Hepatic stellate cell (primary cell): ENCODE measurements at places on chromosomes 16 and 17.
A peak's percentile ranks its signal among the peaks of the same experiment; 100 is the strongest.

DNA sequence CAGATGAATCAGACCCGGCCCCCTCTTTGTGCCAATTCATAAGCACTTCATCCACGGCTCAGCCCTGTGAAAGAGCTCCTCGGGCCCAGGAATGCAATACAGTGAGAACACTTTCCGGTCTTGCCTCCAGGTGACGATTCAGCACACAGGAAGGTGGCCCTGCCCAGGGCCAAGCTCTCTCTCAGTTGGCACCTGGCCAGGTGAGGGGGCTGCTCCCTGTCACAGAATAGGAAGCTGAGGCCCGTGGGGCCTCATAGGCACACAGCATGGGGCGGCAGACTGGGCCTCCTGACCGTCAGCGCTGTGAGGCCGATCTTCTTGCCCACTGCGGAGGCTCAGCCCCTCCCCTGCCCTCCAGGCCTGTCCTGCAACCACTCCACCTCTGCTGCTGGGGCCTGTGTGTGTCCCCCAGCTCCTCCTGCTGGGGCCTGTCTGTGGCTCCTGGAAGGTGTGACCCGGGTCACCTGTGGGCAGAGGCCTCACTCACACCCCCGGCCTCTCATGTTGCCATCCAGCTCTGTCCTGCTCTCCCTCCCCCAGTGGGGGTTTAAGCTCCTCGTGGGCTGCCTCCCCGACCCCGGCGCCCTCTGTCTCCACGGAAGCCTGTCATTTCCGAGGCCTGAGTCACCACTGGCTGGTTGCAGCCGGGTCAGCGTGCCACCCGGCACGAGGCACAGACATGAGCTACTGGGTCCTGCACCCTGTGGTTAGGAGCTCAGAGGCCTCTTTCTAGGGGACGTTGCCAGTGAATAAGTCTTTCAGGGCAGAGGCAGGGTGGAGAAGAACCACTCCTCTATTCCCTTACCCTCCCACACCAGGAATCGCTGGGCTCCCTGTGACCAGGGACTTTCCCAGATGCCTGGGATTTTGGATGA, 114.4 kb downstream of the SEC14L1 start:
- DNase-seq: peak; percentile 97

DNA sequence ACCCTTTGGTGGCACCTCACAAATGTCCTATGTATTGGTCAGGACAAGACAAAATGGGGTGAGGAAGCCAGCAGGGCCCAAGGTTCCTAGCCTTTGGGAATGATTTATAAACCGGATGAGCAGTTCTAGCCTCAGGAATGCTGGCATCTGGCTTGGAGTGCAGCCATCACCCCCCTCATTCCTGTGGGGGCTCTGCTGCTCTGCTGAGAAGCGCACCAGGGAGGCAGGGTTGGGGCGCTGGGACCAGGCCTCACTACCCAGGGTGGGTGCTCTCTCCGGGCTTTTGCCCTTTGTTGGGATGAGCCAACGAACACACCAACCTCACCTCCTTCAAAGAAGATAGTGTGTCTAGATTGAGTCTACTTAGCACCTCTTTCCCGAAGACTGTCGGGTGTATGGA, 39.2 kb downstream of the TMEM11 start:
- peak; percentile 76 for DNase-seq

DNA sequence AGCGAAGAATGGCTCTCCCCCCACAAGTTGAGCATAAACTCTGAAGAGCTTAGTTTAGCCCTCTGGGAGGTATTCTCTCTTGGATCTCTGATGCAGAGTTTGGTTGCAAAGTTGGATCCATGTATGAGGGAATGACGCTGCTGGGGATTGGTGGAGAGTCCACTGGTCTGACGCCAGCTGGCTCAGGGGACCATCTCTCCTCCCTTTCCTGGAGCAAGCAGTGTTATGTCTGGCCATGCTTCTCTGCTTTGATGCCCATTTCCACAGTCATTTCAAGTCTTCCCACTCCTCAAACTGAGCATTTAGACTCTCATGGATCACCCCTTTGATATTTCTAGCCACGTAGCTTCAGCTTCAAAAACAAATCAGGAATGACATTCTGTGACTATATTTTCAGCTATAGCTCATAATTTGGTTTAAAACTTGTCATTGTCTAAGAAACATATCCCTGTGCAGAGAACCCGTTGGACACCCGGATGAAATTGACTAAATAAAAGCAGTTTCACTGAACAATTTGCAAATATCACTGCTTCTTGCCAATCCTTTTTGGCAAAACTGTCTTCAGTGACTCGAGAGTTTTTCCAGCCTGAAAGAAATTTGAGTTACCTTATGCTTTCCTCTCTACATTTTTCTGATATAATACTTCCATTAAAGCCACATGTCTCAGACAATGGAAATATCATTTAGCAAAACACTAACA, 193.4 kb upstream of the CDH11 start:
- no peak for DNase-seq

DNA sequence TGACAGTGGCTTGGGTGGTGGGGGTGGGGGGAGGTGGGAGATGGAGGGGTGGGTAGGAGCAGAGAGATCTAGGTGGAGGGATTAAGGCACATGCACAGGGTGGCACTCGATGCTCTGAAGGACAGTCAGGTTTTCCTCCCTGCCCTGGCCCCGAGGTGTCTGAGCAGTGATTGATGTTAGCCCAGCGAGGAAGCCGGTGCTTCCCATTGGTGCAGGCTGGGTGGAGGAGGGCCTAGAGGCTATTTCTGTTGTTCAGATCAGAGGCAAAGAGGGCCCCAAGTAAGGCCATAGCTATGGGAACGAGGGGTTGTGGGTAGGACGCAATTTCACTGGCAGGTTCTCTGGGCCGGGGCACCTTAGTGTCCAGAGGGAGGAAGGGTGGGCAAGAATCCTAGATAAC, 23.1 kb downstream of the CACNA1G start:
- DNase-seq: no peak

DNA sequence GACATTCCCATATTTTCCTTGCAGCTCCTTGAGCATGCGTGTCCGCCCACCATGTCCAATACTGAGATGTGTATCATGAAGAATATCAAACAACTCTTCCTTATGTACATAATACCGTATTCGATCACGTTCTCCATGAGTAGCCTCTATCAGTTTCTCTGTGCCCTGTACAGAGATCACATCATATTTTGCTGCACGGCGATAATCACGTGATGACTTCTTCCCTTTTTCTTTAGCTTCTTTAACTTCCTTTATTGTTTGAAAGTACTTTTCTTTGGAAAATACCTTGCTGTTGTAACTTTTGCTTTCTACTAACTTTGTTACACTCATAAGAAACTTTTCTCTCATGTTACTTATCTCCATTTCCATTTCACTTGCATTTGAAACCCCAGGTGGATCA, 6.6 kb downstream of the KRABD2 start:
- DNase-seq: no peak

- no peak for DNase-seq
Measured at GRCh38 chr17:62805234-62805633, 2.9 kb downstream of the MARCHF10 start.
